Bronchial epithelial cell (primary cell): ENCODE measurements at places on chromosomes 16 and 17. TPM values are rescaled to one million over a fixed set of nuclear protein-coding genes. Genes with fewer than 3 reads are reported as not detected.

The ACSM2A gene
- total RNA-seq, result not detected in 2 replicates

The TMEM100 gene
- not detected in 2 replicates for total RNA-seq

The FBXW10 gene
- not detected in 2 replicates for total RNA-seq

The RAB26 gene
- total RNA-seq, result 0.26 and 0.90 TPM in 2 replicates

The OTOA gene
- total RNA-seq, result not detected in 2 replicates

The DNAI2 gene
- not detected in 2 replicates for total RNA-seq

The C16orf74 gene
- total RNA-seq, result 157 and 167 TPM in 2 replicates

The CD300LB gene
- total RNA-seq, result not detected in 2 replicates

The FZD2 gene
- total RNA-seq, result under 0.01 and 0.13 TPM in 2 replicates

The GSG1L gene
- under 0.01 TPM in 1 of 2 replicates, not detected in the other for total RNA-seq

The KRTAP3-2 gene
- not detected in 2 replicates for total RNA-seq

The PRRT2 gene
- not detected in 2 replicates for total RNA-seq

The KCNJ2 gene
- total RNA-seq, result 0.51 and 1.6 TPM in 2 replicates

The ARHGAP27 gene
- 27.1 and 38.3 TPM in 2 replicates for total RNA-seq

The SPATA32 gene
- total RNA-seq, result under 0.01 TPM in 1 of 2 replicates, not detected in the other

The PYDC1 gene
- total RNA-seq, result not detected in 2 replicates

The ACD gene
- 8.4 and 11.0 TPM in 2 replicates for total RNA-seq

The CA5A gene
- total RNA-seq, result not detected in 2 replicates

The ADAD2 gene
- total RNA-seq, result not detected in 2 replicates

The ZPBP2 gene
- not detected in 2 replicates for total RNA-seq

The PDE6G gene
- total RNA-seq, result not detected in 2 replicates

The KRTAP4-3 gene
- not detected in 2 replicates for total RNA-seq

The CCL5 gene
- total RNA-seq, result 0.26 TPM in 1 of 2 replicates, not detected in the other

The HOXB4 gene
- not detected in 2 replicates for total RNA-seq

The TMIGD1 gene
- not detected in 2 replicates for total RNA-seq

The MPRIP gene
- 134 and 183 TPM in 2 replicates for total RNA-seq

The DHX58 gene
- 4.4 and 5.0 TPM in 2 replicates for total RNA-seq

The TBC1D3G gene
- not detected in 2 replicates for total RNA-seq

The CTRB2 gene
- total RNA-seq, result not detected in 2 replicates

The HIRIP3 gene
- total RNA-seq, result 6.0 and 6.8 TPM in 2 replicates

The NR1D1 gene
- total RNA-seq, result 0.51 and 0.79 TPM in 2 replicates

The TEKT5 gene
- 0.26 and 0.53 TPM in 2 replicates for total RNA-seq

The MYH13 gene
- under 0.01 TPM in 1 of 2 replicates, not detected in the other for total RNA-seq

The TEKT1 gene
- not detected in 2 replicates for total RNA-seq

The EME1 gene
- total RNA-seq, result 0.13 and 0.53 TPM in 2 replicates

The ZFP3 gene
- total RNA-seq, result 0.53 and 0.64 TPM in 2 replicates
